ENCODE measurements at places on chromosomes 6 and 20. TPM values are rescaled to one million over a fixed set of nuclear protein-coding genes. Genes with fewer than 3 reads are reported as not detected.

DNA sequence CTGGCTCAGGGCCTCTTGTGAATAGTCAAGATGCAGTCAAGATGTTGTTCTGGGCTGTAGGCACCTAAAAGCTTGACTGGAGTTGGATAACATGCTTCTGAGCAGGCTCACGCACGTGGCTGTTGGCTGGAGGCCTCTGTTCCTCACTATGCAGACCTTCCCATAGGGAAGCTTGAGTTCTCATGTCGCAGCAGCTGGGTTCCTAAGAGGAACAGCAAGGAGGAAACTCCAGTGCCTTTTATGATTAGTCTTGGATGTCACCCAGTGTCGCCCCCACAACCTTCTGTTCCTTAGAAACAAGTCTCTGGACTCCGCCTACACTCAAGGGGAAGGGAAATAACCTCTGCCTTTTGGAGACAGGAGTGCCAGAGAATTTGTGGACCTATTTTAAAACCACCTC is 210.7 kb downstream of the BCAS1 start:
- no peak for DNase-seq

- peak; percentile 75 for DNase-seq
Observed at GRCh38 chr20:43751167-43752050, 24.6 kb upstream of the GTSF1L start.

DNA sequence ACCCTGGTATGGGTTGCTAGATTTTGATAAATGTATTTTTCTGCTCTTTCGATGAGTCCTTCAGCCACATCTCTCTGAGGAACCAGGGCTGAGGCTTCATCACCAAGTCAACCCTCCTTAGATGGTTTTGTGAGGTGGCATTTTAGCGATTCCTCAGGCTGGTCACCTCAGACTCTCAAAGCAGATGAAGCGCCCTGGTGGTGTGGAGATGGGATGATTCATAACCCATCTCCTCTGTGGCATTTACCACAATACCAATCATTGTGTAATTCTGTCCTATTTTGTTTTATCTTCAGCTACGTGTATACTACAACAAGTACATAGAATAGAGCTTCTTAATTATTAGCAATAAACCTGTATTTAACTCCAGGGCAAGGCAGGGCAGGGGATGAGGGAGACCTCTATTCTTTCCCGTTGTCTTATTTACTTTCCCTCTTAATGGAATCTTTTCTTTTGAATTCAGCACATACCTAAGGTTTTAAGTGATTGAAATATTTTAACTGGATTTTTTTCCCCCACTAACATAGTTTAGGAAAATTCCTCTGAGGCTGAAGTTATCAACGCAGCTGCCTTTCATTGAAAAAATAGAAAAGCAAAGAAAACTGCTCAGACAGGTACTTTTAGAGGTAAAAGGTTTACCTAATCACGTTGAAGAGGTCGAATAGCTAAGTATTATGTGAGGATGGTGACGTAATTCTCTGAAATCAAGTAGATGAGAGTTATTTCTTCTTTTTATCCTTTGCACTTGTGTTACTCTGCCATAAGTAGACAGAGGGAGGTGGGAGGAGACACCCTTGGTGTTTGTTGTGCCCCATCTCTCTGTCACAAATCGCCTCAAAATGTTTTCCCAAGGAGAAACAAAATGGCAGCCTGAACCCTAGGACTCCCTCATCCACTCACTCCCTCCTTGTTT is 57.4 kb upstream of the EDN3 start:
- DNase-seq: no peak

- DNase-seq: no peak
Observed at GRCh38 chr20:45835329-45835765, 1.7 kb downstream of the SNX21 start.

NOL7 gene
- 100 TPM for total RNA-seq

CST7 gene
- total RNA-seq: 127 TPM

CFAP61 gene
- not detected for total RNA-seq
